Stimulated activated CD8-positive, alpha-beta memory T cell treated with anti-CD3 and anti-CD28 coated beads, Interleukin-15, amount 100 ng/mL, for 4 hours (primary cell): ENCODE measurements at places on chromosomes 4 and X.

- no peak for DNase-seq
Measured at GRCh38 chr4:8063974-8064563, 94.5 kb downstream of the ABLIM2 start.

DNA sequence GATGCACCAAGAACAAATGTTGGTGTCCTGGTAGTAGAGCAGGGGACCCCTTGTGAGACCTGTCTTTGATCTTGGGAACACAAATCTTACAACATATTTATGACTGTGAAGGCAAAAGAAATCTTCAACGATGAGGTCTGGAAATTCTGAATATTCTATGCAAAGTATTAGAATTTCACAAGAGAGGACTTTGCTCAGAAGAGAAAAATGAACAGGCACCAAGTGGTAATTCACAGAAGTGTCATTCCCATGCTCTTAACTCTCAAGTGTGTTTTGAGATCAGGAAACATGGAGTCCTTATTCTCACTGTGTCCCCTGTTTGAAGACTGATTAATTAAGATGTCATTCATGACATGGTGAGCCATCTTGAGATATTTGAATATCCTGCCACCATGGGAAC is 52.5 kb downstream of the COQ2 start:
- no peak for DNase-seq

GRCh38 chrX:152025656-152026440 is 51.4 kb upstream of the GABRE start:
- no peak for DNase-seq

DNA sequence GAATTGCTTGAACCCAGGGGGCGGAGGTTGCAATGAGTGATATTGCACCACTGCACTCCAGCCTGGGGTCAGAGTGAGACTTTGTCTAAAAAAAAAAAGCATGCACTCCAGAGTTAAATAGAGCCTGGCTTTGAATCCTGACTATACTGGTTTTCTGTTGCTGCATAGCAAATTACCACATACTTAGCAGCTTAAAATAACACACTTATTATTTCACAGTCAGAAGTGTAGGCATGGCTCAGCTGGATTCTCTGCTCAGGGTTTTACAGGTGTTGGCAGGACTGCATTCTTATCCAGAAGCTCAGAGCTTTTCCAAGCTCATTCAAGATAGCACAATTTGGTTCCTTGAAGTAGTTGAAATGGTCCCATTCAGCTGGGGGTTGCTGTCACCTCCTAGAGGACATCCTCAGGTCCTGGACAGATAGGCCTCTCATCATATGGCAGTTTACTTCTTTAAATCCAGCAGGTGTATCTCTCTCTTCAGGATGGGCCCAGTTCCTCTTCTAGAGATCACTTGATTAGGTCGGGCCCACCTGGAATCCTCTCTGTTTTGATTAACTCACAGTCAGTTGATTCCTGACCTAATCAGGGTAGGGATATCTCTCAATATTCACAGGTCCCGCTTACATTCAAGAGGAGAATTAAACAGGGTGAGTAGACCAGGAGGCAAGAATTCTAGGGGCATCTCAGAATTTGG is 26.8 kb downstream of the DOCK11 start:
- DNase-seq = no peak

DNA sequence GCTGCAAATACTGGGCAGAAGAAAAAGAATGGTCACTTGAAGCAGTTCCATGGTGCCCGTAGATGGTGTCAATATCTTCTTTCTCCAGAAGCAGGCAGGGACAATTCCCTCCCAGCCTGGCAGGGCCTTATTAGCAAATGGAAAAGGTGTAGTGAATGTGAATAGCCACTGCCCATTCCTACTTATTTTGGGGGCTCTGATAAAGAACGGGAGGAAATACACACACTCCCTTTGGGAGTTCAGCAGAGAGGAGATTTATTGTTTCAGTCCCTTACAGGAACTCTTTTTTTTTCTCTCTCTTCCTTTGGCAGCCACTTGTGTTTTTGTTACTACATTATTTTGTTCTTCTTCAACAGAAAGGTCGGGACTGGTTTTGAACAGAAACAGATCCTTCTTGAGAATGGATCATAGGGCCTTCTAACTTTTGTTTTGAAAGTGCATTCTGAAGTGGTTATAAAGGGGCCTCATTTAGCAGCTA is at the start of gene EMCN:
Gene EMCN (minus strand): TSS at position 159 of the 478 bp plus-strand sequence. CDS start 108 bp downstream, at position 51.
- DNase-seq = no peak

DNA sequence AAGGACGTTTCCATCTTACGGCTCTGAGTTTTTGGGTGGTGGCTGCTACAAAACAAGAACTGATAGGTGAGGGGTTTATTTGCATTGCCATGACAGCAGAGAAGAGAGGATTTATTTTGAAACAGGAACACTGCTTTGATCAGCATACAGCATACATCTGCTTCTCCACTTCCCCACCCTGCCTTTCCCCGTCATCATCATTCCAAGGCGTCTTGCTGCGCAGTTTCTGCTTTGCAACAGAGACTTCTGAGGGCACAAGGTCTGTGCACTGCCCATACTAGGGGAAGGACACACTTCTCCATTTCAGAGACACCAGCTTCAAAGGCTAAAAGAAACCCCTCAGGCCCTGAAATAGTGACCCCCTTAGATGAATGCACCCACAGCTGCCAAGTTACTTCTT is 19.1 kb downstream of the STARD8 start:
- DNase-seq = no peak

- DNase-seq = no peak
Measured at GRCh38 chr4:118834960-118835569, 861 bp downstream of the SEC24D start.

- no peak for DNase-seq
Measured at GRCh38 chr4:127141856-127142255, 490.9 kb upstream of the INTU start.

DNA sequence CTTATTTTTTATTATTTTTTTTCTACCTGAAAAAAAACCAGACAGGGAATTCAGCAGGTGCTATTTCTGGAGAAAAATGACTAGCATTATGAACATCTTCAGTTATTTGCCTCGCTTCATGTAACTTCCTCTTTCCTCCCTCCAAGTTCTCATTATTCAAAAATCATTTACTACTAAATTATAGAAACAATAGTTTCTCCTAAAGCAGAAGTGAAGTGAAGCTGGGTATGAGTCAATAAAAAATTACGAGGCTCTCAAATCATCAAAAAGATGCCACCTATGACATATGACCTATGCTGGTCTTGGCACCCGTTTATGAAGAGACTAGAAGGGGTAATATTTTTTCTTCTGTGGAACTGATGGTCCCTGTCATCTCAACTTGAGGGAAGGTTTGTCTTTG is 145.0 kb upstream of the AADAT start:
- DNase-seq = no peak

- no peak for DNase-seq
Measured at GRCh38 chr4:67512501-67512900, 32.8 kb downstream of the CENPC start.

- no peak for DNase-seq
Measured at GRCh38 chr4:10160281-10160856, 43.8 kb upstream of the WDR1 start.

DNA sequence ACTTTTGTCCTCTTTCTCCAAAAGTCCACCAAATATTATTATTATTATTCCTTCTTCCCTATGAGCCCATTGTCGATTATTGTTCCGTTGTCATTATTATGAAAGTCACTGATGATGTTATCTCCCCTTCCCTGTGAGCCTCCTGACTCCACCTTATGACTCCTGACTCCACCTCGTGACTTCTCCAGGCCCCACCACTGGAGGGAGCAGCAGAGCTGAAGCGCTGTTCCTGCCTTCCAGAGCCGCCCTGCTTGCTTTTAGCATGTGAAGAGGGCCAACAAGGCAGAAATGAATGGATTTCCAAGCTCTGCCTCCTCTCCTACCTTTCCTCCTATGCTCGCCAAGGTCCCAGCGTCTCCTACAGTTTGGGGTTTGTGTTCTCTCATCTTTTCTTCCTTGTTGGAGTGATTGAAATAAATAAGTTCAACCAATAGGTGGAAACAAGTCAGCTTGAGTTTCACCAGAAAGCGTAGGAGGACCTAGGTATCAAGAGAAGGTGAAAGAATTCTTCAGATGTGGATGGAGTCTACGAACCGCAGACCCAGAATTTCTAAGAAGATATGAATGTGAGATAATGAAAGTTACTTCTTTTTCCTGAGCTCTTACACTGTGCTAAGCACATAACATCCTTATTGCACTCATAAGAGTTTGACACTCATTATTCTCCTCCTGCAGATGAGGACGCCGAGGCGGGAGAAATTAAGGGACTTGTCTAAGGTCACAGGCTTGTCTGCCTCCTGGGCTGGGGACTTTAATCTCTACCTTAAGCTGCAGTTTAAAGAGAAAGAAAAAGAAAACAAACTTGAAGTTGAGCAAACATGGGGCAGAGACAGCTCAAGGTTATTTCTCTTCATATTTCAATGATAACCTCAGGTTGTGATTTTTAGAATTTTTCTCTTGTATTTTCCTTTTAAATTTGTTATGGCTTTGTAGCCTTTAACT is 26.1 kb downstream of the IGSF1 start:
- no peak for DNase-seq

GRCh38 chr4:16023776-16024408 is 59.9 kb downstream of the PROM1 start:
- no peak for DNase-seq

DNA sequence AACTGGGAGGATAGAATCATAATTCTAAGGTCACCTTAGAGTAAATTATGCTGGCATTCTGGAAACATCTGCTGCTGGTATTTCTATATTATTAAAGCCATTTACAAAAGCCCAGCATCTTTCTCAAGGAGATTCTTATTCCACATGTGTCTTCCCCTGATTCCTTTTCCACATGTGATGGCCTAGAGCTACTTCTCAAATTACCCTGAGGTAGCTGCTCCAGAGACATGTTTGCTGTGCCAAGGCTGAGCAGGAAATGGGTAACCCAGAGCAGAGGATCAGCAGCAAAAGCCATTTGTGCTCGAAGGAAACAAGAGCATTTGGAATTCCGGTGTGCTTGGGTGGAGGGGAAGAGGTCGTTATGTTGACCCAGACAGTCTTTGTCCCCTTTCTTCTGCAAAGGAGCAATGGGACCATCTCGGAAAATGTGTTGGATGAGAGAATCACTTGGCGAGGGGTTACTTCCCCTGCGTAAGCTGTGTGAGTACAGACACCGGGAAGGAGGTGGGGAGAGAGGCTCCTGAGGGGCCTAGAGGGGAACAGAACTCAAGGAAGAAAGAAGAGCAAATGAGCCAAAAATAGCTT is 24.6 kb downstream of the TSC22D3 start:
- DNase-seq = no peak

GRCh38 chr4:169098532-169098931 is 88.5 kb upstream of the CBR4 start:
- no peak for DNase-seq

GRCh38 chr4:94913316-94913715 is 155.6 kb downstream of the BMPR1B start:
- no peak for DNase-seq

GRCh38 chr4:56531149-56531770 is 25.7 kb downstream of the ARL9 start:
- no peak for DNase-seq

DNA sequence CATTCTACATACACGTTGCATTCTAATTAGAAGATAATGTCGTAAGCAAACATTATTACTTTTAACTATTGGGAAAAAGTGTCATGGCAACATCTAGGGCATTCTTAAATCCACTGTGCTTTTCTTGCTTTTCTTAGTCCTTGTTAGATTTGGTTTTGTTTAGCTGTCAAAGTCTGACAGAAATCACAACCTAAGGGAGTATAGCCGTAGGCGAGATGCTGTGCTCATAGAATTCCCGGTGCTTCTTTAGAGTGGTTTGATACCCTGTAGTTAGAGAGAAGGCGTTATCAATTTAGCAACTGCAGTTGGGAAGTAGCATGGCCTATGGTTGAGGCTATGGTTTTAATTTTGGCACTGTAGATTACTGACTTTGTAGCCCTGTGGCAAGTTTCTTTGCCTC is 45.7 kb downstream of the WWC2 start:
- DNase-seq = no peak

DNA sequence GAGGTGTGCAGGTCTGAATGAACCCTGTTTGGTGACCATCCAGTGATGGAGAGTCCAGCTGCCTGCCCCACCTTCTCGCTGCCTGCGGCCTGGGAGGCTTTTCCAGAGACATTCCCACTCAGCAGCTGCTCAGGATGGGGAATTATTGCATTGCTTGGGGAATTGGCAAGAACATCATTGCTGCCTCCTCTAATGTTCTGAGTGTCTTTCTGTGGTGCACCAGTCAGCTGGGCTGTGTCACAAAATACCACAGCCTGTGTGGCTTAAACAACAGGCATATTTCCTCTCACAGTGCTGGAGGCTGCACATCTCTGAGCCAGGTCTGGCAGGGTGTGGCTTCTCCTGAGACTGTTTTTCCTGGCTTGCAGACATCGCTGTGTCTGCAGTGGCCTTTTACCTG is 86.8 kb upstream of the AFAP1 start:
- no peak for DNase-seq

- DNase-seq = no peak
Measured at GRCh38 chr4:108763986-108764385, 1.1 kb upstream of the ETNPPL start.

DNA sequence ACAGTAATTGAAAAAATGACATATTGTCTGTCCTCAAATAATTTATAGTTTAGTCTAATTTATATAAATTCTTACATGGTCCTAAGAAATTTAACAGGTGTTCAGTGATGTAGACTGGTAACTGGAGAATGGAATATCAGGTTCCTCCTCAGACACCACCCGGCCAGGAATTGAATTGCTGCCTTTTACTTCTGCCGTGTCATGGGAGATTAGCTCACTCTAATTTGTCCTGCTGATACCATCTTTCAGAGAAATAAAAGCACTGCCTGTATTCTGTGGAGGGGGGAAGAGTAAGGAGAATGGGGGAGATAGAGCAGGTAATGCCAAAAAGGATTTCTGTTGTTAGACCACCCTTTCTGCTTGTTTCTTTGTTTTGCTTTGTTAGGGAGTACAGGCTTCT is 125.2 kb upstream of the KLHL4 start:
- DNase-seq = no peak
